ENCODE measurements at places on chromosomes 6 and 20.

DNA sequence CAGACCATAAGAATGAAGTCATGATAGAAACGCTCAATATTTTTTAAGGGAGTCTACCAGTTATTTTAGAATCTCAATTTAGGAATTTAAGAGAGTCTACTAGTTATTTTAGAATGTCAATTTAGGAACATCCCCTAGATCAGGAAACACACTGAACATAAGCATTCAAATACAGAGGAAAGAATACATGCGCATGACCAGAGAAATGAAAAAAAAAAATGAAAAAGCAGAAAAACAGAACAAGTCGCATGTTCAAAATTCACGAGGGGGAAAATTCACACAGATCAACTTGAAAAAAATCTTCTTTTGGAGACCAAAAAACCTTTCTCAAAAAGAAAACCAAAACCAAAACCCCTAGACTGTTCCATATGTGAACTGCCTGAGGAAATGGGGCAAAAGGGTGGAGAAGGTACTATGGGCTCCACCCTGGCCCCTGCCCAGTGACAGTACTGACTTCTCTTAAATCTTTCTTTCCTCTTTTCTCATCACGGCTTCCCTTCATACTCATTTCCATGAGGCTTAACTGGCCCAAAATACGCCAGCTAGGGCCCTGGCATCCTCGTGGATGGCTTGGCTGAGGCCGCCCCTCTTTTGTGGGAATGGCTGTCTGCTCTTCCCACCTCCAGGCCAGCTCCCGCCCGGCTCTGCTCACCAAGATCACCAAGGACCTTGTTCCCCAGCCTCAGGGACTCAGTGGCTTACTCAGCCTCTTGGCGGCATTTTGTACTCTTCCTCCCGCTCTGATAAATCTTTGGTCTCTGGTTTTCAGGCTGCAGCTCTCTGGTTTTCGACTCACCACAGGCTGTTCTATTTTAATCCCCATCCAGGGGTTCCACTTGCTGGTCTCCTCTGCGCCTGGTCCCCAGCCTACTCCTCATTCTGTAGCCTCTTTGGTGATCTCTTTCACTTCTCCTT is 11.2 kb downstream of the ZBTB2 start:
- no peak for DNase-seq

DNA sequence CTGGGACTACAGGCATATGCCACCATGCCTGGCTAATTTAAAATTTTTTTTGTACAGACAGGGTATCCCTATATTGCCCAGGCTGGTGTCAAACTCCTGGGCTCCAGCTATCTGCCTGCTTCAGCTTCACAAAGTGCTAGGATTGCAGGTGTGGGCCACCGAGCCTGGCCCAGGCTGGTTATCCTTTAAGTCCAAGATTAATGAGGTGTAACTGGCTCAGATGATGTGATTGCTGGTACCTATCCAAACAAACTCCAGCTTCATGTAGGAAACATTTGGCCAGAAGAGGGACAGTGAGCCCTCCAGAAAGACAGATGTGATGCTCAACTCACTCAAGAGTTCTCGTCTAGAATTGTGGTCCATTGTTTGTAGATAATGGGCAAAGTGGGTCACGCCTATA is 9.2 kb upstream of the ZNF318 start:
- no peak for DNase-seq

GRCh38 chr6:129889580-129889979 is 28.5 kb upstream of the TMEM244 start:
- peak; percentile 2 for DNase-seq

GRCh38 chr20:5650280-5650691 is 99.9 kb upstream of the SHLD1 start:
- DNase-seq = no peak

DNA sequence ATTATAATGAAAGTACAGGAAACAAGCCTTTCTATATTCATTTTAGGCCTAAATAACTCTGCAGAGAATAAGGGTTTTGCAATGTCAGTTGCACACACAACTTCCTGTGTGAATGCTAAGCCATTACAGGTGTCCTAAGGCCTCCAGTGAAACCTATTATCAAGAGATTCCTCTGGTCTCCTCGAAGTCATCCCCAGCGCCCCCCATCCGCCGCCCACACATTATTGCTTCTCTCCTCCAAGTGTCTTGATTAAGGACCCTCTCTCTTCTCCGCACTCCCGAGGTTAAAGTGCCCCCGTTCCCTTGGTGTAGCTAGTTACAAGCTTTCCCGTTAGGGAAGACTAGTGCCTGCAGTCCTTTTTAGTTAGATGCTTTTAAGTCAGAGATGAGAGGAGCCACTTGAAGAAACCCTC is 1.3 kb downstream of the HIVEP2 start:
- no peak for DNase-seq

DNA sequence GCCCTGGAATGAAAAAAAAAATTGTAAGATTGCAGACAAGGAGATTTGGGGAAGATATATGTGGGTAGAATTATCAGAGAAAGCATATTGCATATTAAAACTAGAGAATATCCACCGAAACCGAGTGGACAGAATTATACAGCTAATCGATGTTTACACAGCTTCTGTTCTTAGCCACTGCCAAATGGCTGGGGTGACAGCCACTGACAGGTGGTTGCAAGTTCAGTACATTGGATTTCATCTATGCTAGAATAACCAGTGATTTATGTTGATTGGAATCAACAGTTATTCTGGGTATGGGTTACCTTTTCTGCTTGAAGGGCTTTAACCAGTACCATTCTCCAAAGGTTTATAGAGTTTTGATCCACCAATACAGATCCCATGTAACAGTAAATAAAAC is 48.4 kb upstream of the THEMIS start:
- no peak for DNase-seq

DNA sequence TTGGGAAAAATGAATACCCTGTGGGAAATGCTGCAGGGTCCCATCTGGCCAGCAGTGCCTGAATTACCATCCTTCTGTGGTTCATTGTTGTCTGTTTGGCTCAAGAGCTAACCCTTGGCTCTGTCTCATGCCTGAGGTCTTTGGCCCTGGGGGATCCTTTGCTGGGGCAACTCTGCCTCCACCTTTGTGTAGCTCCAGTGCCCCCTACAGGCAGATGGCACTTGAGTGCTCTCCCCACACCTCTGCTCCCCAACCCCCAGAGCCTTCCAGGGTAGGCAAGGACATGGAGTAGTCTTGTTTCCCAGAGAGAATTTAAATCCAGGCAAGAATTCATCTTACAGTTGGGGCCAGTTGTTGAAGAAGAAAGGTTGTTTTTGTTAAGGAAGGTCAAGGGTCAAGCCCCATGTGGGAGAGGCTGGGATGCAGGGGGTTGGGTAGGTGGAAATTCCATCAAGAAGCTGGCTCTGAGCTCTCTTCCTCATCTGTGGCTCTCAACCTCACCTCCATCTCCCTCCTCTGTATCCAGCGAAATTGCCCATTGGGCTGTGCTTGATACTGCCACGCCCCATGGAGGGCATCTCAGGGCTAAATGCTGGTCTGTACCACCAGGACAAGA is 44.2 kb downstream of the ZNF831 start:
- DNase-seq = peak; percentile 76

DNA sequence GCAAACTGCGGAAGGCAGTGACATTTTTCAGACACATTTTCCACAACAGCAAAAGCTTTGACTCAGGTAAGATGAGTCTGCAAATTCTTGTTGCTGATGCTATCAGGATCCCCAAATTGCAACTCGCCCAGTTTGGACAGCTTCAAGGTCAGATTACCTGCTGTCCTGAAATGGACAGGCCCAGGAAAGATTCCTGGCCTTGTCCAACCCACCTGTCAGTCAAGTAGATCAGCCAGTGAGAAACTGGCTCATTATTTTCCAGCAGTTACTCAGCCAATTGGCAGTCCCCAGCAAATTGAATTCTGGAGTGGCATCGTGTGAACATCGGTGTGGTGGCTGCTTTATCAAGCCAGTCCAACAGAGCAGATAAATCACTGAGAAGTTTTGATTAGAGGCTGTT is 84.5 kb upstream of the SNAP25 start:
- no peak for DNase-seq

GRCh38 chr6:34926655-34927054 is 37.6 kb downstream of the ANKS1A start:
- DNase-seq = no peak

DNA sequence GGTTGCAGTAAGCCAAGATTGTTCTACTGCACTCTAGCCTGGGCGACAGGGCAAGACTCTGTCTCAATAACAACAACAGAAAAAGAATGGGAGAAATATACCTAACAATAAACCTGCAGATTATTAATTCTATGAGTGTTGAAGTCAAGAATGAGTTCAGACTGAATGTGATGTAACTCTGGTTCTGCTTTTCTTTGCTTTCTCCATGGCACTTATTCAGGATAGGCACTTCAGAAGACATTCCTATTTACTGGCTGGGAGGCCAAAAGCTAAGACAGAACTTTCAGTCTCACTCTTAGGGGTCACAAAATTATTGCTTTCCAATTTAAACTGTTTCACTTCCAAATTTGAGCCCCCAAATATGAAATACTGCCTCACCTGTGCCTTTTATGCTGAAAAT is 15.7 kb upstream of the PRIM2 start:
- DNase-seq = no peak

DNA sequence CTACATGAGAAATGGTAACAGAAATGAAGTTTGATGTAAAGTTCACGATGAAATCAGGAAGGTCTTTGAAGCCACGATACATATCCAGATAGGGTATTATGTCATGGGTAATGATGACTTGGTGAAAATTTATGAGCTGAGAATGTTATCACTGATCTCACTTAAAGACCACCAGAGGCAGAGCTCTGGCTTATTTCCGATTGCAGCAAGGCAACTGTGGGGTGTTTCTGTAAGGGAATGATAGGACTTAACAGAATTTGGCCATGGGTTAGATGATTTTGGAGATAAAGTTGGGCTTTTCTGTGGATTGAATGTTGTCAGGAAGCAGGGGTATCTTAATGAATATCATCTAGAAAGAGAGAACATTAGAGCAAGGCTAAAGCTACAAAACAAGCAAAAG is 508.4 kb downstream of the HDGFL1 start:
- DNase-seq = no peak

GRCh38 chr6:74070091-74070490 is 374.1 kb downstream of the CD109 start:
- DNase-seq = no peak

DNA sequence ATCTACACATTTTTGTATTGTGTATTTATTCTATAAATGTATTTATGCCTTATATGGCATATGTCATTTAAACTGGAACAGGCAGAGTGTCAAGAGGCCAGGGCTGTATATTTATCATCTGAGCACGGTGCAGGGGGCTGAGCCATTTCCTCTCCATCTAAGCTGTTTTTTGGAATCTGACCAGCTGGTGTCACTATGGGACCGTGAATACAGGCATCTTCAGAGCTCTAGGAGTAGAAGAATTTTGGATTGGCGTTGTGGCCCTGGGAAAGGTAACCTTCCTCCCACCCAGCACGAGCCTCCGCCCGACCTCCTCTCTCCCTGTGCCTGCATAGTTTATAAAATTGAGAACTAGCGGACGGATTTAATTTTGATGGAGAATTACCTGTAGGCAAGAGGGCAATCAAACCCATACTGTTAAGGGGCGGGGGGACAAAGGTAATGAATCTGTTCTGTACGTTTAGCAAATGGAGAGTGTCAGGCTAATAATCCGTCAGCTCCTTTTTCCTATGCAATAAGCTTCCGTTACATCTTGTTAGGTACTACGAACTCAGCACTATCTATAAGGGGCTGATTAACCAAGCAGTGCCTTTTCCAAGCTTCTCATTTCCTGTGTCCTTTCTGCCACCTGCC is 29.0 kb upstream of the EEF1E1 start:
- peak; percentile 10 for DNase-seq

DNA sequence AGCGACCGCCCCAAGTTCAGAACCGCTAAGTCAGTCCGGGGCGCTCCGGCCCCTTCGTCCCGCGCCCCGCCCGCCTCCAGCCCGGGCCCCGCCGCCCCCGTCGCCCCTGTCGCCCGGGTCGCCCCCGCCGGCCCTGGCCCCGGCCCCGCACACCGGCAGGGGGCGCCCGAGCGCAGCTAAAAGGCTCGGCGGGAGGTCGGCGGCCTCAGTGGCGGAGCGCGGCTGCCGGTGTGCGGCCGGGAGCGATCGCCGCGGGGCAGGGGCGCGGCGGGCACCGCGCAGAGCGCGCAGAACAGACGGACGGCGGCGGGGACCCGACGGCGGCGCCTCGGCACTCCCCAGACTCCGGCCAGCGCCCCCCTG is at the start of gene FNDC1:
Gene FNDC1, plus strand, starts transcription at position 208 of the 363 bp plus-strand sequence. CDS start 197 bp downstream, outside the sequence.
- no peak for DNase-seq

GRCh38 chr6:158756977-158757752 is 62.0 kb downstream of the EZR start:
- DNase-seq = no peak

DNA sequence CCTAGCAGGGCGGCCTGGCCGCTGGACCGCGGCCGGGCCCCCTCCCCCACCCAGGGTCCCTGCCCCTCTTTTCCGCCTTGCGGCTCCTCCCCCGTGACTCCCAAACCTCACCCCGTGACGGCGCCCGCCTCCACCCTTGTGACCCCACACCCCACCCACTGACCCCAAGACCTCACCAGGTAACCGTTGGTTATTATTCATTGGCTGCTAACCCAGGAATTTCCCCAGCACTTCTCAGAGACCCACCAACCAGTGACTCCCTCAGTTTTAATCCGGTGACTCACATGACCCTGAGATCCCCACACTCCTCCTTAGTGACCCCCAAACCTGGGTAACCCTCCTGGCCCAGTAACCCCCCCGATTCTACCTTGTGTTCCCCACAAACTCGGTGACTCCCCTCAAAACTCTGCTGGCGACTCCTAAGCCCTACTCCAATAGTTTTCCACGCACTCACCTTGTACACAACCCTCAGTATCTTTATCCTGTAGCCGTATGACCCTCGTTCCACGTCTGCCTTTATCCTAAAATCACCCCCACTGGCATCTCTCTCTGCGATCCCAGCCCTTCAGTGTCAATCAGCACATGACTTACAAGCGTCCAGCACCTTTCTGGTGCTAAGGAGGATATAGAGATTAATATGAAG is 534 bp downstream of the ZNF76 start:
- DNase-seq = peak; percentile 27

GRCh38 chr6:133240511-133241085 is 559 bp upstream of the EYA4 start:
- no peak for DNase-seq

GRCh38 chr20:59073582-59073981 is 31.0 kb upstream of the PRELID3B start:
- no peak for DNase-seq

DNA sequence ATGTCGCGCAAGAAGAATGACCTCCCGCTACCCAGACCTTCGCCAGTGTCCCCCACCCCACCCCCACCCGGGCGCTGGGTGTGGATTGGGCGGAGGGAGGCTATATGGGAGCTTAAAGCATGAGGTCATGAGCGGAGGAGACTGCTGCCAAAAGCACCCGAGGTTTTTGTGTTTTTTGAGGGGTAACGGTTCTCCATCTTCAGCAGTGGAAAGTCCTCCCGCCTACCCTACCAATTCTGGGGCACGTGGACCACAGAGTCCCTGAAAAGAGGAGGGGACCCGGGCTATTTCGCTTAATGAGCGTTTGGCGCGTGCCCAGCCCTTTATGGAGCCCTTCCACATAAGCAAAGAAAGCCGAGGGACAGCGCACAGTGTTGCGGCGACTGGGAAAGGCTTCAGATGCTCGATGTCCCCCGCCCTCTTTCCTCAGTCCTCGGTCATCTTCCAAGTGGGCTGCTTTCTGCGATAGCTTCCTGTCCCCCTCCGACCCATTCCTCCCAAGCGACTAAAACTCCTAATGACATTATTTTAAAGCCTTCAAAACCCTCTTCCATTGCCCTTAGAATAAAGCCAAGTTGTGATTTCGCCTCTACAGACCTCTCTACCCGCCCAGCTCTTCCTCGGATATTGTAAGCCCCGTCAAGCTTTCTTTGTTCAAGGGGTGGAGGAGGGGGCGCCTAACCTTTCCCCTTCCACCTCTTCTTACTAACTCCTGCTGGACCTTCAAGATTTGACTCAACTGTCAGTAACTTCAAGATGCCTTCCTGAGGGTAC is 2.1 kb upstream of the TRERF1 start:
- DNase-seq = no peak

- no peak for DNase-seq
These were observed 292.1 kb downstream of the CDKAL1 start for GRCh38 chr6:20826378-20826777.

All from stimulated activated CD4-positive, alpha-beta T cell treated with anti-CD3 and anti-CD28 coated beads, TNF-alpha, amount 100 ng/mL, for 24 hours (primary cell).